Fibroblast of skin of right quadriceps (primary cell): ENCODE measurements at places on chromosomes 5 and 9.

DNA sequence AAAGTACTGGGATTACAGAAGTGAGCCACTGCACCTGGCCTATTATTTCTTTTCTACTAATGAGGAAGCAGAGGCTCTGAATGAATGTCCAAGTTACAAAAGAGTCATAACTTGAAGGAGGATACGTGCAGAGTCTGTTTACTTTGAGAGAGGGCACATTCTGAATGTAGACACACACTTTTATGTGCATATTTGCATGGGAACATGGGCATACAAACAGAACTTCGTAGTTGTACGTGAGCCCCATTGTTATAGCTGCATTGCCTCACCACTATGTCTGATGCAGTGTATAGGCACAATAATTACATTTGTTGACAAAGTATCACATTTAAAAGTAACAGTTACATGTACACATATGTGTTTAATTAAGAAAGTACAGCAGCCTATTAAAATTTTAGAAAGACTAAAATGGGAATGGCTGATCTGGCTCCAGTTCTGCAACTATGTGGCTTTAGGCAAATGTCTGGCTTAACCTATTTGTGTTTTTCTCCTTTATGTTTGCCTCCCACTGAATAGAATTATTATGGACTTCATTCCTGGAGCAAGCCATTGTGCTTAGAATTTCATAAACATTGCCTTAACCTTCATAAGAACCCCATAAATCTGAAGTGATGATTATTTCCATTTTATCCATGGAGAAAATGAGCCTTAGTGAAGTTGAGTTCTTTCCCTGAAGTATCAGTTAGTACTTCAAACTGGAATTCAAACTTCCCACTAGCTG is 3.0 kb upstream of the DPYSL3 start:
- peak; percentile 75 for DNase-seq

DNA sequence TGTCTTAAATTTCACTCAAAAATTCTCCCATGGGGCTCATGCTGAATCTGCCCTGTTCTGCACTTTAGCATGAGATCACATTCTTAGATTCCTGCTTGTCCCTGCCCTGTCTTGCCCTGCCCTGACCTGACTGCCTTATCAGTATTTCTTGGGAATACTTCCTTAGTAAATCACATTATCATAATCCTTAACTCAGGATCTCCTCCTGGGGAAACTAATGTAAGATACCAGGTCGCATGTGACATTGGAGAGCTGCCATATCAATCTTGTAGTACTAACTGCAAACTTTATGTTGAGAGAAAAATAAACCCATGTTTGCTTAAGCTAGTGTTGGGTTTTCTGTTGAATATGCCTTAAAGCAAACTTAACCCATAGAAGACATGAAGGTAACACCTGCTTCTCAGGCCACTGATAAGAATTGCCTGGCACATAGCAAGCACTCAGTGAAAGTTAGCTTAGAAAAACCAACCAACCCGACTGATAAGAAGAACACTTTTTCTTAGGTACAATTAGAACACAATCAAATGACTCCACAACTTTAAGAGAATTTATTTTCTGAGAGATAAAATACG is 53.3 kb downstream of the IL33 start:
- DNase-seq: no peak

- DNase-seq: no peak
These were observed 94.7 kb upstream of the ANKRD55 start for GRCh38 chr5:56327809-56328208.

DNA sequence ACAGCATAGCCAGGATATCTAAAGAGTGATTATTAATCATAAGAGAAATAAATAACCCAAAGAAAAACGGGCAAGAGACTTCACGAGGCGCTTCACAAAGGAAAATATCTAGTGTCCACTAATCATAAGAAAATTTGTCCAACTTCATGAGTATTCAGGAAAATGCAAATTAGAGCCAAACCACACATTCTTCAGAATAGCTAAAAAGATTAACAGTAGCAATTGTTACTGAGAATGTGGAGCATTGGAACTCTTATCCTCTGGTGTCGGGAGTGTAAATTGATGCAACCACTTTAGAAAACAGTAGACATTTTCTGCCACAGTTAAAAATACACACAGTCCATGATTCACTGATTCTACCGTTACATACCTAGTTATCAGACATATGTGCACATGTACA is 145.7 kb downstream of the CWC27 start:
- peak; percentile 31 for DNase-seq

GRCh38 chr9:27672718-27673117 is 99.4 kb upstream of the C9orf72 start:
- DNase-seq: no peak

DNA sequence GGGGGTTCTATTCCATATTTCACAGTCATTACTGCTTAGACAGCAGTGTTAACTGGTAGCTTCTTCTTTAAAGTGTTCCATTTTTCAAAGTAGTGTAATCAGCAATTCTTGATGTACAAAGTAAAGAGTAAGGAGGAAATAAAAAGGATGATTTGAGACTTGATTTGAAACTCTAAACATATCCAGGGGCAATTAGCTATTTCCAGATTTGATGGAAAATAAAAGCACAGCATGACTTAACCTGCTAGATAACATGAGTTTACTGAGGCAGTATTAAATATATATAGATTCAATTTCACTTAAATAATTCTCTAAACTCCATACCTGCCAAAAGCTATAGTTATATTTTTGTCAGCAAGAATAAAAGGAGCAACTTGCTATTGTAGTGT is 29.8 kb downstream of the NR2F1 start:
- no peak for DNase-seq

- no peak for DNase-seq
These were observed 8.4 kb downstream of the EEIG1 start for GRCh38 chr9:127972236-127972871.

DNA sequence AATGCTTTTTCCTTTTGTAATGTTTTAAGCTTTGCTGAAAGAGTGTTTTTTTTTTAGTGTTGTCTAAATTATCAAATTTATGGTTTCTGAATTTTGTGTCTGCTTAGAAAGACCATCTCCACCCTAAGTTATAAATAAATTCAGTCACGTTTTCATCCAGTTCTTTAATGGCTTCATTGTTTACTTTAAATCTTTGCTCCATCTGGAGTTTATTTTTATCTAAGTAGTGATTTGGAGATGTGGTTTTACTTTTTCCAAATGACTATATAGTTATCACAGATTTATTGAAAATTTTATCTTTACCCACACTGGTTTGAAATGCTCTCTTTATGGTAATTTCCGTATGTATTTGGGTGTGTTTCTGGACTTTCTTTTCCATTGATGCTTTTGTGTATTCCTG is 577.2 kb upstream of the ZNF608 start:
- peak; percentile 34 for DNase-seq

DNA sequence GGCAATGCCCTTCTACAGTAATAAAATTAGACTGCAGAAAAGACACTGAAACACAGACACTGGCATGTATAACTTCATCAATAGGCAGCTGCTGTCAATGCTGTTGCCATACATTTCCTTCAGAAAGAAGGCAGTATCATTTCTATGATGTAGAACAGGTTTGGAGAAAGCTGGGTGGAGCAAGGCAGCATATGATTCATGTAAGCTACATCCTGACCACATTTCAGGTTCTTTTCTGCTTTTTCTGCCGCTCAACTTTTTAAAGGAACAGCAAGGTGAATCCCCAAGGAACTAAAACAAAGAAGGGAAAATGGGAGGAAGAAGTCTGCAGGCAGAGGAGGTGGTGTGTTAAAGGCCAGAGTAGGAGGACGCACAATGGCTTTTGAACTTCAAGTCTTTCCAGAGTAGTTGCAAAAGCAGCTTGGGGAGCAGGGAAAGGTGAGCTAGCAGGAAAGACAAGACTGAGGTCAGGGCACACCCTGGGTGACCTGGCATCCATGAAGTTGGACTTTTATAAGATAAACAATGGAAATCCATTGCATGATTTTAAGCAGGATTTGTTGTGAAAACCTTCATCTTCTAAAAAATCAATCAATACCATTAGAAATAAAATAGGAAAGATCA is 142.1 kb downstream of the MED10 start:
- DNase-seq: no peak

GRCh38 chr5:6820851-6821479 is 107.7 kb downstream of the TENT4A start:
- DNase-seq: peak; percentile 6

- DNase-seq: no peak
These were observed 24.1 kb upstream of the CDH9 start for GRCh38 chr5:27062451-27062850.

- peak; percentile 7 for DNase-seq
These were observed 417 bp downstream of the SRD5A1 start for GRCh38 chr5:6633469-6634245.

GRCh38 chr9:105064248-105065097 is 136.5 kb upstream of the ABCA1 start:
- peak; percentile 95 for DNase-seq
